HuH-7 (cell line): ENCODE measurements at places on chromosomes 7 and 10.

DNA sequence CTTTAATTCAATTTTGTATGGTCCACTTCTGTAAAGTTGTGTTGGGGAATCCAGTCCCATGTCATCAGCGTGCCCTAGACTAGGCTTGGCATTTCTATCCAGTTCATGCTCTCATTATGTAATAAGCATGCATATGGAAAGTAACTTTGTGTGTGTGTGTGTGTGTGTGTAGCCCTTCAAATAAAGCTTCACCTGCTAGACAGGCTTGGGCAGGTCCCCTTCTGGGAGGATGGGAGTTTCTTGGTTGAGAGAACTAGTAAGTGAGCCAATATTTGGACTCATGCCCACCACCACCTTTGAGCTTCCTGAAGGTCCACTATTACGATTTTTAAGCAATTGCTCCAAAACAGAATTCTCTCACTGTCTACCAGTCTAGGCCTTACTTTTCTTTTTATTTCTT, 6.9 kb downstream of the BZW2 start:
- DNase-seq, result no peak

DNA sequence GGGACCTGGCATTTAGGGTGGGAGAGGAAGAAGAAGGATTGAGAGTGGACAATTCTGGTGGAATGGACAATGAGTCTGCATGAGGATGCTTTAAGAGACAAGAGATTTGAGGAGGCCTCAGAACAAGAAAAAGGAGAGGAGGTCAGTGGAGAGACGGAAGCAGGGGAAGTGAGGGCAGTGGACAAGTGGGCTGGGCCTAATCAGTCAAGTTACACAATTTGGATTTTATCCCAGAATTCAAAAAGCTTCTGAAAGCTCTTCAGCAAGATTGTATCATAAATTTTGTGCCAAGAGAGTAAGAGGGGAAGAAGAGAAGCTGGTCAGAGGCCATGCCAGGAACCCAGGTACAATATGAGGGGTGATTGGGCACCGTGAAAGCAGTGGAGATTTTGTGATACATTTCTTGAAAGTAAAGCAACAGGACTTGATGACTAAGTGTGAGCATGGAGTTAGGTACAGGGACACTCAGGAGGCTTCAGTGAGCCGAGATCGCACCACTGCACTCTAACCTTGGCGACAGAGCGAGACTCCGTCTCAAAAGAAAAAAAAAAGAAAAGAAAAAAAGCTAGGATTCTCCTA, 19.3 kb upstream of the TSPAN13 start:
- DNase-seq, result no peak

GRCh38 chr7:106471021-106471420, 186.2 kb upstream of the NAMPT start:
- DNase-seq, result no peak

GRCh38 chr10:104657036-104657435, 15.9 kb downstream of the SORCS3 start:
- no peak for DNase-seq

DNA sequence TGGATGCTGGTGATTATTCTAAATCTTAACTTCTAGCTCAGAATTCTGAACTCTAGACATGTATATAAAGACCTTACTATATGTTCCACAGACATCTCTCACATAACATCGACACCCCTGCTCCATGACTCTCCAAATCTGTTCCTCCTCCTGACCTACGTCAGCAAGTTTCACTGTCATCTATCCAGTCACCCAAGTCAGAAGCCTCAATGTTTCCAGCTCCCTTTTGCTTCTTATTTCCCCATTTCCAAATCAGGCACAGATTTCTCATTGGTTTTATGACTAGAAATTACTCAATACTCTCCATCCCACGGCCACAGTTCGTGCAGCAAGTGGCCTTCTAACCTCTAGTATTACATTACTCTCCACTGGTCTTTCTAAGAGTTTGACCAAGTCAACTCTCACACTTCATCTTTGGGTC, 28.5 kb downstream of the EPC1 start:
- DNase-seq, result peak; percentile 17

GRCh38 chr10:110273474-110273873, 31.2 kb downstream of the SMNDC1 start:
- DNase-seq, result peak; percentile 16

- no peak for DNase-seq
Observed at GRCh38 chr10:26516540-26517101, 78.5 kb downstream of the APBB1IP start.

DNA sequence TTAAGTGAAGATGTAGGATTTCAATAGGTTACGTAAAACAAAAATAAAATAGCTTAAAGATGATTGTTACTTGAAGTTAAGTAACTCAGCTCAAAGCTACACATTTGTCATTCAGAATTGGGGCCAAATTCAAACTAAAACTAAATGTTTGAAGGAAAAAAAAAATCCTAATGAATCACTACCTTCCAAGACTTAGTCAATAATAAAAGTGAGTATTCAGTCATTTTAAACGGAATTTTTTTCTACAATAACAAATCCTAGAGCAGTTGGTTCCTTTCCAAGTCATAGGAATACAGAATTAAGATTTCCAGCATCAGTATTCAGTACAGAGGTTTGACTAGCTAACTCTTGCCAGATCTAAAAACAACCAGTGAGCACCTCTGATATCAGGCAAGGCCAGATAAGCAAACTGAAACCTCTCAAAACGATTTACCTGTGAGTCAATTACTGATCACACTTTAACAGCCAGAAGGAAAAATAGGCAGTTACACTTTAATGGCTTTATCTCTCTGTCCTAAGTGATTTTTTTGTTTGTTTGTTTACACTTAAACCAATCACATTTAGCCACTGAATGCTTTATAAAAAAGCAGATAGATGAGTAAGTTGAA, 669.8 kb upstream of the ANKRD30A start:
- DNase-seq, result no peak

- DNase-seq, result no peak
Observed at GRCh38 chr10:68586606-68587305, 26.6 kb downstream of the TET1 start.

GRCh38 chr7:112986256-112987031, 100.2 kb downstream of the GPR85 start:
- no peak for DNase-seq

DNA sequence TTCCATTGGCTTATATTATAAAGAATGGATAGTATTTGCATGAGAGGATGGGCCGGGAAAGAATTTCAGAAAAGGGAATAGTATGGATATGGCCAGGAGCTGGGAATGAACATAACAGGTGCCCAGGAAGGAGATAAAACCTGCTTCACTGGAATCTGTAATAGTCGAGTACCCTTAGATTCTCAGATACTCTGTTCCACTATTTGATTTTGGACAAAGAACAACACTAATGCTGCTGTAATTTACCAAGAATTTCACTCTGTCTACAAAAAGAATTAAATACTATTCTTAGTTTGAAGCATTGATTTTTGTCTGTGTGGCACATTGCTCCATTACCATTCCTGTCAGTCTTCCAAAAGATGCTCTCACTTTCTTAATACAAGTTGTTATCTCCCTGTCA, 718.2 kb upstream of the LRRN3 start:
- no peak for DNase-seq

- no peak for DNase-seq
Observed at GRCh38 chr10:129605986-129606518, 139.0 kb downstream of the MGMT start.

GRCh38 chr10:51487576-51487975, 211.8 kb downstream of the CSTF2T start:
- DNase-seq, result no peak

DNA sequence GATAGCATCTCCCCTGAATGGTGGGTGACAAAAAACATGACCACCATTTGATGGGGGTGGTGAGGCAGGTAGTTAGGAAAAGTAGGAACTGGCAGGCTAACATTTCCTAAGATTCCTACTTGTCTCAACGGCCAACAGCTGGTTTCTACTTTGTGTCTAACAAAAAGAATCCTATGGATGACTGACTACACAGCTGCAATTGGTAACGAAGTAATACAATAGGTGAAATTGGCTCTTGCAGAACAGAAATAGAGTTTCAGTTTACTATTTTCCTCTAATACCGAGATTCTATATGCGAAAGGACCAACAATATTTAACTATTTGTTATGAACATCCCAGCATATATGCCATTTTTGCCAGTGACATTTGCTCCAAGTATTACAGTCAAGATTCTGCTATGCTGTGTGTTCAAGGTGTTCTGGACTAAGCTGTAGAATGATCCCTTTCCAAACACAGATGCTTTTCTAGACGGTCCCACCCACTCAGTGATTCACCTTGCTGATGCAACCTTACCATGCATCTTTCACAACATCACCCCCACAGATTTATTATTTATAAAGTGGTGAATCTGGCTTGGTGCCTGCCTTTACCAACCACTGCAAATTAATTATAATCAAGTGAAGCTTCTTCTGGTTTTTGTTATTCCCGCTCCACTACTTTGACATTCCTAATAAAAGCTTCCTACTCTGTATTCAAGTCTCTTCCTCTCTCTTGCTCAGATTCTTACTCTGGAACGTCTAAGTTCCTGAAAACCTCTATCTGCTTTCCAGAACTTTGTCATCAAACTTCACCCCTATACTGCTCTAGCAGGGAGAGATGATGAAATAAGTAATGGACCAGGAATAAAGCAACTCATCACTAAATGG, 16.8 kb downstream of the BBIP1 start:
- no peak for DNase-seq

DNA sequence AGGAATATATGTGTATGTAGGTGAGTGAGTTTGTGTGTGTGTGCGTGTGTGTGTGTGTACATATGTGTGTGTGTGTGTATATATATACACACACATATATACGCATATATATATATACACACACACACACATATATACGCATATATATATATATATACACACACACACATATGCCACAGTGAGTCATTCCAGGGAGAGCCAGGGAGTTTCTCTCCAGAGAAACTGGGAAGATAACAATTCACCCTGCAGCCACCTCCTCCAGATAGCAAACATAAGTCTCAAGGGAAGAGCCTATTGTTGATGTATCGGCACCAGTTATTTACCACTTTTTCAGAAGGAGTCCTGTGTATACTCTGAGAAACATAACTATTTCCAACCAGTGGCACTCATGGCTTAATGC, 102.3 kb upstream of the STK17A start:
- no peak for DNase-seq

- DNase-seq, result peak; percentile 71
Observed at GRCh38 chr10:132939957-132940790, 2.2 kb downstream of the CFAP46 start.

- no peak for DNase-seq
Observed at GRCh38 chr7:135151533-135151932, 3.7 kb downstream of the TMEM140 start.

DNA sequence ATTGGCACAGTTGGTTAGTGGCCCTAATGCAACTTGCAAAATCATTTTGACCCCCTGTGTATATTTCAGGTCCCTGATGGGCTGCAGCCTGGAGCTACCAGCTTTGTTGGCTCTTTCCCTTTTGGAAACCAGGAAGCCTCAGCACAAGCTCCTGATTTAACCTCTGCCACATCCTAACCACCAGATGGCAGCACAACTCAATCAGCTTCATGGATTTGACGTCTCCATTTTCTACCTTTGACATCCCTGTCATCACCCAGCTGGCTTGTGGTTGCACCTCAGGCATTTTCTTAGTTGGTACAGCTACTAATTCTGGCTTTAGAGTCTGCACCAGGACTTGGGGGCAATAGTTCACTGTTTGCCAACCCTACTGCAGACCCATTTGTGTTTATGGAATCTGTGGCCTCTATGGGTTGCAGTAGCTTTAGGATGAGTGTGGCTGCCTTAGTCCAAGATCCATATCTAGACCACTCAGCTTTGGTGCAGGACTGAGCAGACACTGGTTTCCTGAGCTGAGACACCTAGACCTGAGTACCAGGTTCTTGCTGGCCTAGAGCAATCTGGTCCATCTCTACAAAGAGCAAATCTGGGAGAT, 456.2 kb downstream of the REEP3 start:
- DNase-seq, result peak; percentile 52

DNA sequence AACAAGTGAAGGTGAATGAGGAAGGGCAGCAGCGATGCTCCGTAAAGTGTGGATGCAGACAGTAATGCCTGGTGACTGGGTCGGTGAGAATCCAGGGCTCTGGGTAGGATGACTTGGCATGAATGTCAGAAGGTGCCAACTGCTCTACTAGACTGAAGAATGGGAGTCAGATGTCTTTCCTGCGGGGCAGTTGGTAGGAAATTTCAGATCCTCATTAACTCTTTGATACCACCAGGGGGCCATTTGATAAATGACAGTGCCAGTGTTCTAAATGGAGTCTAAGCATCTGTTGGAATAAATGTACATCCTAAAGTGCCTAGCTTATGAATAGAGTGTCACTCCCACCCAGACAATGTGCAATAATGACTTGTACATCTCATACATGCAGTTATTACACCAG, 462.0 kb downstream of the GRM8 start:
- no peak for DNase-seq

- no peak for DNase-seq
Observed at GRCh38 chr7:116013675-116014074, 16.9 kb downstream of the TFEC start.

DNA sequence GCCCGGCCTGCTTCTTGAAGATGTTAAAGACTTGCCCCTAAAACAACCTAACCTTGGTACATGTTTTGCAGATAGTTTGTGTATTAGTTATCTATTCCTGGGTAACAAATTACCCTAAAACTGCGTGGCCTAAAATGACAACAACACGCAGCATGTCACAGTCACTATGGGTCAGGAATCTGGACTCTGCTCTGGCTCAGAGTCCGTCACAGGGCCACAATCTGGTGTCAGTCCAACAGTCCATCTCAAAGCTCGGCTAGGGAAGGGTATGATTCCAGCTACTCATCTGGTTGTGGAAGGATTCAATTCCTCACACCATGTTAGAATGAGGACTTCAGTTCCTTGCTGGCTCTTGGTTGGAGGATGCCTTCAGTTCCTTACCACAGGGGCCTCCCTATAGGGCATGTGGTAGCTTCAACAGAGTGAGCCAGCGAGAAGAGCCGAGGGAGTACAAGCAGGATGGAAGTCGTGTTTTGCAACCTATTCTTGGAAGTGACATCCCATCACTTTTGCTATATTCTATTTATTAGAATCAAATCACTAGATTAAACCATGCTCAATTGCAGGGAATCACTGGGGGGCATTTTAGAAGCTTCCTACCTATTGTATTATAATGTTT, 71.3 kb downstream of the ANLN start:
- no peak for DNase-seq

- DNase-seq, result no peak
Observed at GRCh38 chr10:69802424-69803161, 887 bp downstream of the COL13A1 start.

DNA sequence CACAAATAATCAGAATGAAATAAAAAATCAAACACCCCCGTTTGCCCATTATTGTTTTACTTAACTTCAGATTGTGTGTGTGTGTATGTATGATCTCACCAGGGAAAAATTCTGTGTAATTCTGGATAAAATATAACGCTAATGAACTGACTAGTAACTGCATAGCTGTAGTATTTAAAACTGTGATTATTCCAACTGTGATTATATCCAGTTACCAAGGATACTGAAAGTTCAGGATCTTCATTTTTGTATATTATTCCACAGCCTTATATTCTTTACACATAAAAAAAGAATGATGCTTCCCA, 2.9 kb downstream of the TWIST1 start:
- no peak for DNase-seq

- DNase-seq, result no peak
Observed at GRCh38 chr10:129446183-129446581, 20.9 kb upstream of the MGMT start.
